Adrenal gland (tissue), 19 donors: ENCODE measurements at places on chromosomes 2 and 18. TPM values are rescaled to one million over a fixed set of nuclear protein-coding genes. Genes with fewer than 3 reads are reported as not detected.
A peak's percentile ranks its signal among the peaks of the same experiment; 100 is the strongest.

The CPSF3 gene
- polyA plus RNA-seq: 22.8 TPM

The FRZB gene
- polyA plus RNA-seq: 2.2 TPM

DNA sequence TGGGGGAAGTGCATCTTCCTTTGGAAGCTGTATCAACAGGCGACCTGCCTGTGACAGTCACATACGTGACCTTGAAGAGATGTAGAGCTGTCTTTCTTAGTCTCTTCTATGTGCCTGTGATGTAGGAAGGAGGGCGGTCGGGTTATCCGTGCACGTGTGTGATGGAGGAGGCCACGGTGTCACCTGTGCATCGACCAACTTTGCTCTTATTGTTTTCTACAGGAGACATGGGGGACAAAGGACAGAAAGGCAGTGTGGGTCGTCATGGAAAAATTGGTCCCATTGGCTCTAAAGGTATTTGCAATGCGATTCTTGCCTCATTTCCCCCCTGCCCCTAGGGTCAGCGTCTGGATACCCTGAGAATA is 20.7 kb upstream of the ALLC start:
- DNase-seq: no peak

DNA sequence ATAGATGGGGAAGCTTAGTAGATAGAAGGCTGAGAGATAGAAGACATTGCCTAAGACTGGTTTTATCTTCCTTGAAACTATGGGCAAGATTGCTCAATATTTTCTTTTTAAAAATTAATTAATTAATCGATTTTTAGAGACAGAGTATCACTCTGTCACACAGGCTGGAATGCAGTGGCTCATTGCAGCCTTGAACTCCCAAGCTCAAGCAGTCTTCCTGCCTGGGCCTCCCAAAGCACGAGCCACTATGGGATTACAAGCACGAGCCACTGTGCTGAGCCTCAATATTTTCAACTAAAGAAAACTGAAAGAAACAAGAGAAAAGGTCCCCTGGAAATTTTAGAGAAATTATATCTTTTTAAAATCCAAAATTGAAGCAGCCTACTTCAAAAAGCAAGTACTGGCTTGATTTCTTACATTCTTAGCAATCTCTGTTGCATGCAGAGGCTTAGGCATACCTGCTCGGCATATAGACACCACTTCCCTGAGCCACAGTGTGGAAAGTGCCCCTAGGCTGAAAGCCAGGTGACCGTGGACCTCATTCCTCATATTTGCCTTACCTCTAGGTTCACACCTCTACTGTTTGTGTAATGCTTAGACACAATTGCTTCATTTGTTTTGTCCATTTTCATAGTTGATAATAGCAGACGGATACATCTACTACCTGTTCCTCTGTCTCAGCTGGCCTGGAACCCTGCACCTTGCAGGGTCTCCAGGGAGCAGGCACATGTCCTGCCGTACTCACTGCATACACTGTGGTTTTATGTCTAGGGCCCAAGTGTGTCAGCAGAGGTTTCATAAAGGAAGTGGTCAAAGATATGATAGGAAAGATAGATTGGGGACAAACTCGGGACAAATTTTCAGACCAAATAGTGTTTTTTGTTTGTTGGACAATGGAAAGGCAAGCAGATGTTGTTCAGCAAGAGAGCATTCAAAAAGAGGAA is 166.5 kb upstream of the ALPP start:
- no peak for DNase-seq

DNA sequence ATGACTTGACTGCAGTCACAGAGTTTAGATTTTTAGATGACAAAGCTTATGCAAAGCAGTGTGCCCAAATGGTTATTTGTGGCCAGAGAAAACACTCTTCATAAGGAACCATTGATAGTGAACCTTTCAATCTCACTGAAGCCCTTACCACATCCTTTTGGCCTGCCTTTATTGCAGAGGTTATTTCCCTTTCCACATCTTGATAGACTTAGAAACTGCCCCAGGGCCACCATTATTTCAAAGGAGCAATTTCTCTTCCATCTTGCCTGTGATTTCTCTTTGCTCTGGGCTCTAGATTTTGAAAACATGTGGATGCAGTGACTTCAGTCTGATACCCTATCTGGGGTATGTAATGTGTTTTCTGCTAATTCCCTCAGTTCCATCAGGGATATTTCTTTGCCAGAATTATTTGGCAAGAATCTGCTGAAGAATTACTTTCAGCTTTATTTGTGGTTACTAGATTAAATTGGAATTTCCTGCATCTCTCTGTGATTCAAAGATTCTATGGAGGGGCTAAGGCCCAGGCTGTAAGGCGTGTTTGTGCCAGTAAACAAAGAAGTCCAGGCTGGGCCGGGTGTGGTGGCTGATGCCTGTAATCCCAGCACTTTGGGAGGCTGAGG is 51.0 kb downstream of the MOGAT1 start:
- no peak for DNase-seq

The ITGB6 gene
- polyA plus RNA-seq: not detected

- DNase-seq: peak; percentile 52
These were observed 27.5 kb upstream of the FAM237A start for GRCh38 chr2:206614811-206615210.

- no peak for DNase-seq
These were observed 467.5 kb downstream of the FBXO15 start for GRCh38 chr18:73679941-73680712.

DNA sequence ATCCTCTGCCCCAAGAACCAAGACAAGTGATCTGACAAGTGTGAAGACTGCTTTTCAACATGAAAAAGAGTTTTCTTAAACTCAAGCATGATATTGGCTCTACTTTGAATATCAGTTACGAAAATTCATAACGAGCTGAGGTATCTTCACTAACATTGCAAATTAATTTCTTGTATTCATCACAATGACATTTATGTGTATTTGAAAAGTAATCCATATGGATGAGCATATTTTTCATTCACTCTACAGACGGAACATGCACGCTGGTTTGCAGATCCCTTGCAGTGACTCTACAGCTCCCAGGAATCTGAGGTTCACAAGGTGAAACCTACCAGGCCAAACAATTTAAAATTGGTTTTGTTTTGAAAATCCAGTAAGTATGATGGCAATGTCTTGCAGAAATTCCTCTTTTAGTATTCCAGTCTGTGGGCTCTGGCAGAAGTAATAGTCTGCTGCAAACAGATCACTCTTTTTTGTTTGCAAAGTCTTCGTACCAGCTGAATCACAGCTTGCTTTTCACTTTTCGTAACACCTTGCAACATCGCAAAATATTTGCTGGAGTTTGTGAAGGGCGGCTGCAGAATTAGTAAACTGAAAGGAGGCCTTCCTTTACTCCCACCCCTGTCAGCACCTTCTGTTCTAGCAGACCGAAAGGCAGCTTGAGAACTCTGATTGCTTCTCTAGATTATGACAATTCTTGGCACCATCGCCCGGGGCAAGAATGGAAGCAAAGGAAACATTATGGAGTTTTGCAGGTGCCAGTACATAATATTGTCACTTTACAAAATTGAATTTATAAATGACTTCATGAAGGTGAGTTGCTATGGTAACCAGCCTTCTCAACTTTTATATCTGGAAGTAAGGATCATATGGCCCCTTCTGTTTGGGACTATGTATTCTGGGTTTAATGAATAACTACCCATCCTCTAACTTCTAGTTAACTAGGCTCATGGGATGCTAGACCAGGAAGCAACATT is 168.7 kb downstream of the TMEM247 start:
- DNase-seq: no peak

GRCh38 chr2:23122681-23123215 is 262.2 kb upstream of the KLHL29 start:
- DNase-seq: no peak

DNA sequence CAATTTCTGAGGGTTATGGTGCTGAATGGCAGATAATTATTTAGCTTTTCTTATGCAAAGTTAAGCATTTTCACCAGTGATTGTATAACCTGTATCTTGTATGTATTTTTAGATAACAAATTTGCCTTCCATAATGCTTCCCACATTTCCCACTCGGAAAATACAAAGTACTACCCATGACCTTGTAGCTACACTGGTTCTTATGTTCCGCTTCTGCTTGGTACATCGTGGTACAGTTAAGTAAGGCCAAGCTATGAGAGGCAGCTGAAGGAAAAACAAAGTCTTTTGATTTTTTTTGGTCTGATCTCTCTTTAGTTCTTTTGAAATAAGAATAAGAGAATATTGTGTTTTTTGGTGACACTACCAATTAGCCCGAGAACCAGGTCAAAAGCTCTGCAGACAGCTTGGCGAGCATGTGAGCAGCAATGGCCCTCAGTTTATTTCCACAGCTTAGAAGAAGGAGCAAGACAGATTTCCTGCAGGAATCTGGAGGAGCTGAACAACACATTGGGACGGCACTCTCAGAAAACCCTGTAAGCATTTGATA is 26.8 kb downstream of the SH3YL1 start:
- no peak for DNase-seq

The G6PC2 gene
- not detected for polyA plus RNA-seq

- no peak for DNase-seq
These were observed 36.2 kb downstream of the MTCL1 start for GRCh38 chr18:8741532-8741931.

The BMP10 gene
- polyA plus RNA-seq: not detected

The CDH19 gene
- 6.3 TPM for polyA plus RNA-seq

- no peak for DNase-seq
These were observed 218.4 kb upstream of the FN1 start for GRCh38 chr2:215654148-215654819.

DNA sequence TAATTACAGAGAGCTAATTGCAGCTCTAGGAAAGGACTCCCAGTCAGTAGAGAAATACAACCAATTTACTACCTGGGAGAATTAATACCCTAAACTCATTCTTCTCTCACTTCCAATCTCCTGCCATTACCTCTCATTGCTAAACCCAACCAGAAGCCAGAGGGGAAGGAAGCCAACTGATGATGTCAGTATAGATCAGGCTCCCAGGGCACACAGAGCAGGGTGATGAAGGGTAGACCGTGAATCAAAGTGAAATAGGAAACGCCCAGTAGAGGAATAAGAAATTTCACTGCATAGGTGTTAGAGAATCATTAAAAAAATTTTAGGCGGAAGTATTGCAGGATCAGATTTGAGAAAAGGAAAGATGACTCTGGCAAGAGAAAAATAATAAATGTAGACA is 456.8 kb upstream of the NXPH2 start:
- no peak for DNase-seq

The GCG gene
- polyA plus RNA-seq: 0.51 TPM

The IKZF2 gene
- 4.9 TPM for polyA plus RNA-seq

- DNase-seq: no peak
These were observed 265.7 kb downstream of the MEIS1 start for GRCh38 chr2:66700677-66701066.

The ZNF512 gene
- polyA plus RNA-seq: 31.0 TPM

GRCh38 chr2:158633261-158633660 is 161.9 kb upstream of the DAPL1 start:
- DNase-seq: no peak

The TTC27 gene
- polyA plus RNA-seq: 5.8 TPM

DNA sequence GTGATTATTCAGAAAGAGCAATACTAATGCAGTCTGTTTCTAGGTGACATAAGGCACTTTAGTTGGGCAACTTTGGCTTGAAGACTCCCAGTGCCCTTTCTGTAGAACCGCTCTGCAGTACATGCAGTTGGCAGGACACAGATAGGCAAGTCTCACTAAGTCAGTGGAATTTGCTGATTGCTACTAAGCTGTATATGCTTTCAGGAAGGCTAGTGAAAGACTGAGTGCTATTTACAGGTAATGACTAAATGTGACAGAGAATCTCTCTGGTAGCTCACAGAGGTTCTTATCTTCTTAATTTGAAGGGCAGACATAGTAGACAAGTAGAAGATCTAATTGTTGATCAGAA is 243.0 kb downstream of the WDPCP start:
- no peak for DNase-seq

- DNase-seq: no peak
These were observed 28.7 kb downstream of the ALK start for GRCh38 chr2:29892585-29893259.

The PPP1R1C gene
- 2.2 TPM for polyA plus RNA-seq

GRCh38 chr2:26940001-26940400 is 30.4 kb upstream of the MAPRE3 start:
- no peak for DNase-seq
